ENCODE measurements at places on chromosomes 1 and 21.

- no peak for DNase-seq
Observed at GRCh38 chr1:39474810-39475209, 16.6 kb upstream of the BMP8A start.

DNA sequence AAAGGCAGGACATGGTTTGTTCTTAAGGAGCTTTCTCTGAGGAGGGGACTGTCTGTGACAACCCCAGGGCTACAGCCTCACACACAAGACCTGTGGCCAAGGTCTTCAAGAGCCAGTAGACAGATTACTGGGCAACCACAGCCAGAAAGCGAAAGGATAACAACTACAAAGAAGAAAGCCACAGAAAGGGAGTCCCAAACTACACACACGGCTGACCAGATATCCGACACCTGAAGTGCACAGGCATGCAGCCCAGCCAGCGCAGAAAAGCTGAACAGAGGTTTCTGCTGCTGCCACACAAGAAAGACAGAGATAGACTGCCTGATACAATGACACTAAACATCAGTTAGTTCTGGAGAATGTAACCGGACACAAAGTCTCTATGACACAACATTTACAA is 21.4 kb upstream of the NADK start:
- DNase-seq = no peak

DNA sequence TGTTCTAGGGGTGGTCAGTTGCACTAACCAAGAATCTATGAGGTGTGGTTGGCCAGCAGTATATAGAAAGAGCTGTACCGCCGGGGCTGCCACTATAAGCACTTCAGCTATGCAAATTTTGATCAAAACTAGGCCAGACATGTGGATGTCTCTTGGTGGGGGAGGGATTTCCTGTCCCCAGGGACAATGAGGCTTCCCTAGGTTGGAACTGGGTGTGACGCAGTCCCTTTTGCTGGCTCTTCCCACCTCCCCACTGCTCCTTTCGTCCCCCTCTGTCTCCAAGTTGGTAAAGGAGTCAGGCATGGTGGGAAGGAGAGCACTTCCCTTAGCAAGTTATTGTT is 13.6 kb downstream of the SDCCAG8 start:
- DNase-seq = no peak

DNA sequence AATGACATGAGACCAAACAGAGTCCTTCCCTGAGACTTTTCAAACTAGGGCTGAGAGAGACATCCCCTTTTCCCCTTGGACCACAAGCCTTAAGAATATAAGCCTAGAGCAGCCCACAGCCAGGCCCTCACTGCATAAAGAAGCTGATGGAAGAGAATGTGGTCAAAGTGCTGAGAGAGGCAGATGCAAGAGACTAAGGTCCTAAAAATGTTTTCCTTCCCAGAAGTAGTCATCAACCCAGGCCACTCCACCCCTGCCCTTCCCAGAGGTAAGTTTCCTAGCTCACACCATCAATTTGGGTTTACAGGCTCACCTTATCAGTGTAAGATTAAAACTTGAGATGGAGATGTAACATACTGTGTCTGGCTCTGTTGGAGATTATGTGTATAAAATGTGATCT is 58.2 kb downstream of the BCAR3 start:
- DNase-seq = no peak

GRCh38 chr1:6207921-6208320 is 2.0 kb downstream of the RNF207 start:
- DNase-seq = no peak

- no peak for DNase-seq
Observed at GRCh38 chr21:28822486-28823335, 170.0 kb downstream of the LTN1 start.

Measured in NCI-H1105 treated with DMSO at 0.1 percent for 48 hours (cell line).